ENCODE measurements at places on chromosomes 7 and 10.

DNA sequence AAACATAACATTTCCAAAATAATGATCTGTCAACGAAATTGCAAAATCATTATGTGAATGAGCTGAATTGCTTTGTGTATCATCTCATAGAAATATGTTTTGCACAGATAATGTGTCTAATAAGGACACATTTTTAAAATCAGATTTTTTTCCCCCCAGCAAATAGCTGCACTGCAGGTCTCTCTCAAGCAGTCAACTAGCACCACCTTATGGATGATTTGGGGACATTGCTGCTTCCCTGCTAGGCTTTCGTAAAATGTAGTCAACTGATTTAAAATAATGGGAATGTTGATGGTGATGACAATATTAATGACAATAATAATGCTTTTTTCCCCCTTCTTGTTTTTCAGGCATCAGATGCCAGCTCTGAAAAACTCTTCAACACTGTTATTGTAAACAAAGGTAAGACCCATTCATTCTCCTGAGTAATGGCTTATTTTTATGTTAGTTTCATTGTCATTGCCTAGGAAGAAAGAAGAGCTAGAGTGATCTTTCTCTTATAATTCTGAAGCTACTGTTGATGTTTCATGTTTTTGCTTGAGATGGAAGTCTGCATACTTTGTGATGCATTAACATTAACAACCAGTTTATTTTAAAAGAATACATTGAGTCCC, 433.6 kb upstream of the GALNT17 start:
- no peak overlapping the region for H3K4me3 ChIP-seq
- H3K27me3 ChIP-seq = peaks cover 36% of the 10 kb centered on the region
- no peak overlapping the region for H3K27ac ChIP-seq
- H3K4me1 ChIP-seq = peaks cover 6% of the 10 kb centered on the region
- no peaks in the 10 kb centered on the region for H3K36me3 ChIP-seq
- no peak for DNase-seq

- no peak overlapping the region for H3K27ac ChIP-seq
- H3K27me3 ChIP-seq = no peaks in the 10 kb centered on the region
- no peak for DNase-seq
- H3K36me3 ChIP-seq = peaks cover 3% of the 10 kb centered on the region
Measured at GRCh38 chr10:108904163-108904838, 1019.0 kb downstream of the XPNPEP1 start.

- no peak overlapping the region for H3K4me3 ChIP-seq
- H3K36me3 ChIP-seq = no peaks in the 10 kb centered on the region
- H3K27me3 ChIP-seq = peaks cover 8% of the 10 kb centered on the region
- H3K4me1 ChIP-seq = peaks cover 13% of the 10 kb centered on the region
- no peak overlapping the region for H3K27ac ChIP-seq
Measured at GRCh38 chr7:27709137-27710075, 30.6 kb upstream of the TAX1BP1 start.

GRCh38 chr10:103632247-103632642, 138.7 kb downstream of the NEURL1 start:
- no peak overlapping the region for H3K4me3 ChIP-seq
- no peak for DNase-seq
- H3K27ac ChIP-seq = no peak overlapping the region
- peaks cover 4% of the 10 kb centered on the region for H3K4me1 ChIP-seq
- H3K27me3 ChIP-seq = no peaks in the 10 kb centered on the region

DNA sequence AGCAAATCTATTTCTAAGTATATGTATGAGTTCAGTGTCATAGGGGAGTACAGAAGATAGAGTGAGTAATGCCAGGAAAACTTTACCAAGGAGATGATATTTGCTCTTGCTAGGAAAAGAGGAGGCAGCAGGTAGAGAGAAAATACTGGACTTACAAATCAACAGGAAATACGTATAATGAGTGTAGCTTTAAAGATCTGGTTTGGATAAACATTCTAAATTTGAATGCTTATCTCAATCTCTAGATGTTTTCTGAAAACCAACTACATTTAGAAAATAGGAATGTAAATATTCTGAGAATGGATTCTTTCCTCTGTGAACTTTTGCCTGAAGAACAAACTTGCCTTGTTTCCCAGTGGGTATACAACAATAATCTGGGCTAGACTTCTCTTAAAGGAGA, 46.9 kb upstream of the GNAI1 start:
- no peak for DNase-seq
- no peak overlapping the region for H3K4me3 ChIP-seq
- no peaks in the 10 kb centered on the region for H3K4me1 ChIP-seq
- no peak overlapping the region for H3K27ac ChIP-seq
- H3K36me3 ChIP-seq = no peaks in the 10 kb centered on the region

GRCh38 chr7:12761111-12761510, 73.7 kb downstream of the ARL4A start:
- H3K27me3 ChIP-seq = no peaks in the 10 kb centered on the region
- no peak for DNase-seq
- no peak overlapping the region for H3K4me3 ChIP-seq
- peak overlapping the region; percentile 50 for H3K27ac ChIP-seq
- no peaks in the 10 kb centered on the region for H3K36me3 ChIP-seq

- no peak overlapping the region for H3K27ac ChIP-seq
- DNase-seq = no peak
- H3K36me3 ChIP-seq = no peaks in the 10 kb centered on the region
Measured at GRCh38 chr10:94035982-94036765, 42.4 kb downstream of the PLCE1 start.

DNA sequence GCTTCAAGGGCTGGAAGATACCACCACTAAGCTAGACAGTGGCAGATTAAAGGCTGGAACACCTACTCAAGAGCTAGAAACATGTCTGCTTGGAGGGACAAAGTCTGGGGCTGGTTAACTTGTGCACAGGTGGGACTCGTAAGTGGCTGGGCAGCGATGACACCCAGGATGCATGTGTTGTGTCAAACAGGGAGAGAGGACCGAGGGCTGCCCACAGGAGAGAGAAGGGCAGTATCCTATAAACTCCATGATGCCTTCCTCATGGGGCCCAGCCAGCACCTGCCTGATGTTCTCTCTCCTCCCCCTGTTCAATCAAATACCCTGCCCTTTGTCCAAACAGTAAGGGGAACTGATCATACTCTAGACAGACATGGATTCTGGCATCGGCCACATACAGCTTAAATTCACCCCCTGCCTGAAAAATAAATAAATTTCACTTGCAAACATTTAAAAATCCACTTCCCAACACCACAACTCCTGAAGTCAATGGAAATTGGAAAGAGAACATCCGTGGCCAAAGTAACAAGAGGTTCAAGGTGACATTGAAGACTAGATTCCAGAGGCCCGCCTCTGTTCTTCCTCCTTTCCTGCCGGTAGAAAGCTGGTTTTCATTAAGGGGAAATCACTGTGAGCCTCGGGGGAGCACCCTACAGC, 50.6 kb downstream of the CHST15 start:
- peaks cover 9% of the 10 kb centered on the region for H3K27me3 ChIP-seq
- H3K27ac ChIP-seq = no peak overlapping the region
- H3K4me3 ChIP-seq = no peak overlapping the region
- peaks cover 3% of the 10 kb centered on the region for H3K36me3 ChIP-seq
- DNase-seq = no peak

DNA sequence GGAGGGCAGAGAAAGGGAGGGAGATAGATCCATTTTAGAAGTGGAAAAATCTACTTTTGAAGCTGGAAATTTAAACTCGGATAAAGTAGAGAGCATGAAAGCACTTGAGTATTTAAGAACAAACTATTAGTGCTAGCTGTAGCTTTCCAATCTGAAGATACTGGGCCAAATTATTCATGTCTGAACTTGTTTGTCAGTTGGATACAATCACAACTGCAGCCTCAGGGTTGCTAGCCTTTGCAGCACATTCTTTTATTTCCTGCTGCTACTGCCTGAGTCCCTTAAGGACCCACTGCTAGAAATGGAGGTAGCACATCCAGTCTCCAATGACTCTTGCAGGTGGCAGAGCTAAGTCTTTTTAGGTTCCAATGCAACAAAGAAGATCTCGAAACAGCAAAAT, 8.3 kb upstream of the SLC25A13 start:
- peaks cover 7% of the 10 kb centered on the region for H3K4me1 ChIP-seq
- no peak overlapping the region for H3K27ac ChIP-seq
- no peak overlapping the region for H3K4me3 ChIP-seq
- H3K36me3 ChIP-seq = no peaks in the 10 kb centered on the region
- H3K27me3 ChIP-seq = peaks cover 13% of the 10 kb centered on the region

- H3K4me3 ChIP-seq = no peak overlapping the region
- no peak overlapping the region for H3K27ac ChIP-seq
- H3K4me1 ChIP-seq = no peaks in the 10 kb centered on the region
Measured at GRCh38 chr7:17535776-17536175, 237.3 kb downstream of the AHR start.

DNA sequence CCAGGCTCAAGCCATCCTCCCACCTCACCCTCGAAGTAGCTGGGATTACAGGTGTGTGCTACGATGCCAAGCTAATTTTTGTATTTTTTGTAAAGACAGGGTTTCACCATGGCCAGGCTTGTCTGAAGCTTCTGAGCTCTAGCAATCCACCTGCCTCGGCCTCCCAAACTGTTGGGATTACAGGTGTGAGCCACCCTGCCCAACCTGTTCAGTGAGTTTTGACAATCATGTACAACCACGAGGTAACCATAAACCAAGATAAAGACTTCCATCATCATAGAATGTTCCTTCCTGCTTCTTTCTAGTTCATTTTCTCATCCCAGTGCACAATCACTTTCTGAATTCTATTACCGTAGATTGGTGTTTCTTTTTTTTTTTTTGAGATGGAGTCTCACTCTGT, 30.5 kb upstream of the MKRN1 start:
- no peak overlapping the region for H3K27ac ChIP-seq
- no peak overlapping the region for H3K4me3 ChIP-seq
- no peaks in the 10 kb centered on the region for H3K36me3 ChIP-seq
- no peak for DNase-seq
- no peaks in the 10 kb centered on the region for H3K27me3 ChIP-seq
- H3K4me1 ChIP-seq = no peaks in the 10 kb centered on the region

DNA sequence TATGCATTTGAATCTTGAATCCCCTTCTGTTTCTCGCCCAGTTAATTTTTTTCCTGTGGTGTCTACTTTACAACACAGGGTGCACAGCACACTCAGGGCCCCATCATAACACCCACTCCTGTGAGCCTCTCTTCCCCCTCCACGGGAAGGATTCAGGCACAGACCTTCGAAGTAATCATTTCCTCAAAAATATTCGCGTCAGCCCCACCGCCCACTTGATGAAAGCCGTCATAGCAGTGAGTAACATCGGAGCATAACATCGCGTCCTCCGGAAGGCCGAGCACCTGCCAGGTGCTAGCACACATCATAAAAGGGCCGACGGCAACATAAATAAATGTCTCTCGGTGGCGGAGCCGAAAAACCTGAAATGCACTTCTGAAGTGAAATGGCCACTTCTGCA, 201.7 kb upstream of the ADARB2 start:
- peak overlapping the region; percentile 49 for H3K4me3 ChIP-seq
- DNase-seq = peak; percentile 53
- H3K27ac ChIP-seq = peak overlapping the region; percentile 26
- H3K36me3 ChIP-seq = no peaks in the 10 kb centered on the region

- no peaks in the 10 kb centered on the region for H3K27me3 ChIP-seq
- H3K36me3 ChIP-seq = peaks cover 2% of the 10 kb centered on the region
- no peak overlapping the region for H3K27ac ChIP-seq
- H3K4me3 ChIP-seq = no peak overlapping the region
Measured at GRCh38 chr10:50422259-50422658, 170.9 kb upstream of the ASAH2 start.

GRCh38 chr7:1096156-1097119, 8.5 kb downstream of the GPER1 start:
- H3K36me3 ChIP-seq = peaks cover 12% of the 10 kb centered on the region
- DNase-seq = no peak
- H3K27me3 ChIP-seq = no peaks in the 10 kb centered on the region
- H3K4me3 ChIP-seq = no peak overlapping the region
- H3K4me1 ChIP-seq = no peaks in the 10 kb centered on the region
- no peak overlapping the region for H3K27ac ChIP-seq

DNA sequence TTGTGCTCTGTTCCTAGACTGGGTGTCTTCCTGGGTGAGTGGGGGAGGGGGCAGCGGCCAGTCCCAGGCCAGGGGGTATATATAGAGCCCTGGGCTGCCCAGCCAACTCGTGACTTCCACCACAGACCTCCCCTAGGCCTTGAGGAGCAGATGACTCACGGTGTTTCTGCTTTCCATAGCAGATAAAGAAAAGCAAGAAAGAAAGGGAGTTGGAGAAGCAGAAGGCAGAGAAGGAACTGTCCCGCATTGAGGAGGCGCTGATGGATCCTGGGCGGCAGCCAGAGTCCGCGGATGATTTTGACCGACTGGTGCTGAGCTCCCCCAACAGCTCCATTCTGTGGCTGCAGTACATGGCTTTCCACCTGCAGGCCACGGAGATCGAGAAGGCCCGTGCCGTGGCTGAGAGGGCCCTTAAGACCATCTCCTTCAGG, 10.1 kb downstream of the CALHM2 start:
- no peak for DNase-seq
- H3K27ac ChIP-seq = peak overlapping the region; percentile 6
- H3K27me3 ChIP-seq = no peaks in the 10 kb centered on the region
- peaks cover 7% of the 10 kb centered on the region for H3K4me1 ChIP-seq
